ENCODE measurements at places on chromosomes 13 and 19. TPM values are rescaled to one million over a fixed set of nuclear protein-coding genes. Genes with fewer than 3 reads are reported as not detected.

SYCN gene
- total RNA-seq, result not detected

- peaks cover 16% of the 10 kb centered on the region for H3K36me3 ChIP-seq
- H3K4me1 ChIP-seq, result peaks cover 9% of the 10 kb centered on the region
- H3K4me3 ChIP-seq, result no peak overlapping the region
Measured at GRCh38 chr19:43607238-43608205, 4.4 kb upstream of the SRRM5 start.

PEG3 gene
- not detected for total RNA-seq

- no peak overlapping the region for H3K4me3 ChIP-seq
- H3K27me3 ChIP-seq, result no peaks in the 10 kb centered on the region
- no peak overlapping the region for H3K27ac ChIP-seq
- H3K36me3 ChIP-seq, result peaks cover 21% of the 10 kb centered on the region
- DNase-seq, result no peak
Measured at GRCh38 chr19:876780-877314, 16.1 kb downstream of the MED16 start.

DNA sequence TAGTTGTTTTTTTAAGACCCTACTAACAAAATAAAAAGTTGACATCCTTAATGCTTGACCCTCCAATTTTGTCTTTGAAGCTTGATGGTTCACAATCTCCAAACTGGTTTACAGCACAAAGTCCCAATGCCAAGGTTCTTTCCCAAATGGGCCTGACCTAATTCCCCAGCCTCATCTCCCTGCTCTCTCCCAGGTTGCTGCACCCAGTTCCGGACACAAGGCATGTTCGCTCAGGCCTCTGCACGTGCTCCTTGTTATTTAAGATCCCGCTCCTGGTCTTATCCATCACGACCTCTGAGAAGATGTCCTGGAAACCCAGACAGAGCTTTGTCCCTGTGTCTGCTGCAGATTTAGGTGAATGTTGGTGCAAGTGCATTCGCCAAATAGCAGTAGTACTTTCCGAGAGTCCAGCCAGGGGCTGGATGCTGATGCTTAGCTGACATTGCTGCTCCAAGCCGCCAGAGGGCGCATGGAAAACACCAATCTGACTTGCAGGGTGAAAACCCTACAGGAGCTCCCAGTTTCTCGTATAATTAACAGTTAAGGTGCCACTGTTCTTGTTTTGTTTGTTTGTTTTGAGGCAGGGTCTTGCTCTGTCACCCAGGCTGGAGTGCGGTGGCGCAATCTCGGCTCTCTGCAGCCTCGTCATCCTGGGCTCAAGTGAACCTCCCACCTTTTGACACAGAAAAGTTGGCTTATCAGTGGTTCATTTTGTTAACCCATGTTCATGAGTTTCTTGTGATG is 18.5 kb downstream of the LYPD3 start:
- no peaks in the 10 kb centered on the region for H3K36me3 ChIP-seq
- no peak overlapping the region for H3K4me3 ChIP-seq
- peak; percentile 85 for DNase-seq
- H3K4me1 ChIP-seq, result peaks cover 25% of the 10 kb centered on the region
- H3K27me3 ChIP-seq, result no peaks in the 10 kb centered on the region
- peak overlapping the region; percentile 18 for H3K27ac ChIP-seq

JAK3 gene
- total RNA-seq, result 127 TPM

ADPRHL1 gene
- 0.73 TPM for total RNA-seq

DIAPH3 gene
- total RNA-seq, result 25.9 TPM

- H3K4me1 ChIP-seq, result peaks cover 23% of the 10 kb centered on the region
- H3K27me3 ChIP-seq, result peaks cover 2% of the 10 kb centered on the region
- peaks cover 27% of the 10 kb centered on the region for H3K36me3 ChIP-seq
- peak overlapping the region; percentile 71 for H3K27ac ChIP-seq
Measured at GRCh38 chr19:2475018-2475701, 767 bp upstream of the GADD45B start.

DNA sequence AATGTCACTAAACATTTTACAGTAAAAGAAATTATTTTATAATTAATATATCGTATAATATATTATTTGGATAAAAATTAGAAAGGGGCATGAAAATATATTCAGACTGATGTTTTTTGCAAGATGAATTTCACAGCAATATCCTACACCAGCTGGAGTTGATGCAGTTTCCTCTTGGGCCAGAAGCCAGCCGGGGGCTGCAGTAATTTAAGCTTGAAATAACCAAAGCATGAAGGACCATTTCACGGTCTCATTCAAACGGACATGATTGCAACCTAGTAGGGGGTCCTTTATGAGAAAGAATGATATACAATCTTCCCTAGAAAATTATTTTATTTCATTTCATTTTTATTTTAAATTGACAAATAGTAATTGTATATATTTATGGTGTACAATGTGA is 797.2 kb upstream of the PCDH9 start:
- H3K4me1 ChIP-seq, result no peaks in the 10 kb centered on the region
- H3K4me3 ChIP-seq, result no peak overlapping the region
- no peak for DNase-seq
- no peaks in the 10 kb centered on the region for H3K36me3 ChIP-seq
- H3K27ac ChIP-seq, result no peak overlapping the region
- H3K27me3 ChIP-seq, result no peaks in the 10 kb centered on the region

- no peak for DNase-seq
- H3K27ac ChIP-seq, result no peak overlapping the region
- no peaks in the 10 kb centered on the region for H3K36me3 ChIP-seq
- H3K4me1 ChIP-seq, result no peaks in the 10 kb centered on the region
- H3K27me3 ChIP-seq, result peaks cover 12% of the 10 kb centered on the region
Measured at GRCh38 chr13:99922631-99923404, 48.7 kb downstream of the ZIC5 start.

GRCh38 chr19:40663695-40664692 is 26.5 kb downstream of the NUMBL start:
- DNase-seq, result no peak
- peak overlapping the region; percentile 70 for H3K27ac ChIP-seq
- H3K4me1 ChIP-seq, result peaks cover 7% of the 10 kb centered on the region
- peaks cover 6% of the 10 kb centered on the region for H3K36me3 ChIP-seq

- no peak overlapping the region for H3K27ac ChIP-seq
- H3K4me3 ChIP-seq, result no peak overlapping the region
- no peak for DNase-seq
- peaks cover 19% of the 10 kb centered on the region for H3K4me1 ChIP-seq
- H3K36me3 ChIP-seq, result peaks cover 21% of the 10 kb centered on the region
- H3K27me3 ChIP-seq, result no peaks in the 10 kb centered on the region
Measured at GRCh38 chr13:30360586-30360985, 53.2 kb upstream of the KATNAL1 start.

URAD gene
- not detected for total RNA-seq

GRCh38 chr13:71626421-71627117 is 240.4 kb downstream of the DACH1 start:
- no peaks in the 10 kb centered on the region for H3K4me1 ChIP-seq
- no peaks in the 10 kb centered on the region for H3K27me3 ChIP-seq
- no peaks in the 10 kb centered on the region for H3K36me3 ChIP-seq
- no peak for DNase-seq
- H3K4me3 ChIP-seq, result no peak overlapping the region

- no peak overlapping the region for H3K4me3 ChIP-seq
- H3K27me3 ChIP-seq, result no peaks in the 10 kb centered on the region
- no peak for DNase-seq
- H3K36me3 ChIP-seq, result no peaks in the 10 kb centered on the region
- H3K27ac ChIP-seq, result no peak overlapping the region
- no peaks in the 10 kb centered on the region for H3K4me1 ChIP-seq
Measured at GRCh38 chr13:106462710-106463109, 72.8 kb downstream of the EFNB2 start.

CEACAM8 gene
- total RNA-seq, result not detected

ZNF497 gene
- total RNA-seq, result 1.5 TPM

DNA sequence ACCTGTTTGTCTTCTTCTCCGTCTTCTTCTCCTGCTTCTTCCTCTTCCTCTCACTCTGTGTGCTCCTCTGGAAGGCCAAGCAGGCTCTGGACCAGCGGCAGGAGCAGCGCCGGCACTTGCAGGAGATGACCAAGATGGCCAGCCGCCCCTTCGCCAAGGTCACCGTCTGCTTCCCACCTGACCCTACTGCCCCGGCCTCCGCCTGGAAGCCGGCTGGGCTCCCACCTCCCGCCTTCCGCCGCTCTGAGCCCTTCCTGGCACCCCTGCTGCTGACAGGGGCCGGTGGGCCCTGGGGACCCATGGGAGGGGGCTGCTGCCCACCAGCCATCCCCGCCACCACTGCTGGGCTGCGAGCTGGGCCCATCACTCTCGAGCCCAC is 13.9 kb downstream of the CNFN start:
- H3K4me1 ChIP-seq, result peaks cover 2% of the 10 kb centered on the region
- H3K27ac ChIP-seq, result no peak overlapping the region
- peaks cover 5% of the 10 kb centered on the region for H3K27me3 ChIP-seq
- no peaks in the 10 kb centered on the region for H3K36me3 ChIP-seq
- H3K4me3 ChIP-seq, result no peak overlapping the region

CBLC gene
- total RNA-seq, result not detected

GRCh38 chr13:99154064-99154463 is 46.6 kb upstream of the UBAC2 start:
- no peak overlapping the region for H3K4me3 ChIP-seq
- peaks cover 12% of the 10 kb centered on the region for H3K4me1 ChIP-seq
- no peak overlapping the region for H3K27ac ChIP-seq
- no peak for DNase-seq
- peaks cover 3% of the 10 kb centered on the region for H3K27me3 ChIP-seq

ABCC4 gene
- 6.1 TPM for total RNA-seq

GRCh38 chr13:73268306-73268705 is 209.5 kb downstream of the KLF5 start:
- H3K27ac ChIP-seq, result no peak overlapping the region
- no peak overlapping the region for H3K4me3 ChIP-seq
- H3K36me3 ChIP-seq, result peaks cover 16% of the 10 kb centered on the region
- no peak for DNase-seq
- no peaks in the 10 kb centered on the region for H3K27me3 ChIP-seq

DNA sequence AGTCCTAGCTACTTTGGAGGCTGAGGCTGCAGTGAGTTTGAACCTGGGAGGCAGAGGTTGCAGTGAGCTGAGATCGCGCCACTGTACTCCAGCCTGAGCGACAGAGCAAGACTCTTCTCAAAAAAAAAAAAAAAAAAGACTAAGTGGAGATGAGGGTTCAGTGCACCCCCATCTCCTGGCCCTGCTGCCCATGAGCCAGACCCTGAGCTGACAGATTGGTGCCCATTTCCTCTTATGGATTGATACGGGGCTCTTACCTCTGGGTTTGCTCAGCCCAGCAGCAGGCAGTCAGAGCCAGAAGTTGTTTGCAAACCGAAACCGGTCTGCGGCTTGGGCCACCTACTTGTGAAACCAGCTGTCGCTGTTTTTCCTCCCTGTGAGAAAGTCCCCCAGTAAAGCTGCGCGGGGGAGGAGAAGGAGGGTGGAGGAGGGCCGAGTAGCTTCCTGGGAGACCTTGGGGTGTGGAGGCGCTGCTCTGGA is 36.9 kb downstream of the ARRDC2 start:
- H3K36me3 ChIP-seq, result peaks cover 3% of the 10 kb centered on the region
- peaks cover 34% of the 10 kb centered on the region for H3K4me1 ChIP-seq
- H3K4me3 ChIP-seq, result peak overlapping the region; percentile 58
- peaks cover 10% of the 10 kb centered on the region for H3K27me3 ChIP-seq

GRCh38 chr13:39601636-39602035 is 1.4 kb downstream of the LHFPL6 start:
- H3K4me3 ChIP-seq, result peak overlapping the region; percentile 65

DNA sequence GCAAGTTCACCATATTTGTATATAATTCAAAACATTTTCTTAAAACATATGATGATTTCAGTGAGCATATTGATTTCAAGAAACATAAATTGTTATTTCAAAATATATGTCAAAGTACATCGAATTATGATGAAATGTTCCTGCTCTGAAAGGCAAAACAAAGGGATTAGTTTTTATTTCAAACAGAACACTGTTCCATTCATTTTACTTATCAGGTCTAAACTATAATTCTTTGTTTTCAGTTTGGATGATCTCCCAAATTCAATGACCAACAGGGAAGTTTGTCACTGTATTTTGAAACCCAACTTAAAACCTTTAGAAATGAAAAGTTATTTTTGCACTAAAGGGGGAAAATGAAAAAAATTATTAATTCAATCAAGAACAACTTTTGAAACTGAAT is 610.2 kb downstream of the SLITRK1 start:
- H3K36me3 ChIP-seq, result no peaks in the 10 kb centered on the region
- no peaks in the 10 kb centered on the region for H3K27me3 ChIP-seq
- no peak overlapping the region for H3K27ac ChIP-seq
- no peak overlapping the region for H3K4me3 ChIP-seq
- no peaks in the 10 kb centered on the region for H3K4me1 ChIP-seq

- no peaks in the 10 kb centered on the region for H3K36me3 ChIP-seq
- DNase-seq, result no peak
- peaks cover 11% of the 10 kb centered on the region for H3K4me1 ChIP-seq
Measured at GRCh38 chr13:33285420-33286124, at the start of gene STARD13. TSS of gene STARD13 (minus strand) at chr13:33285755. CDS start at chr13:33285638, 117 bp downstream.

LRG1 gene
- not detected for total RNA-seq

ACP4 gene
- not detected for total RNA-seq

SHISA2 gene
- total RNA-seq, result 0.50 TPM

GRCh38 chr13:58992478-58993042 is 1171.2 kb downstream of the DIAPH3 start:
- no peak overlapping the region for H3K4me3 ChIP-seq
- H3K36me3 ChIP-seq, result no peaks in the 10 kb centered on the region
- no peaks in the 10 kb centered on the region for H3K27me3 ChIP-seq
- no peaks in the 10 kb centered on the region for H3K4me1 ChIP-seq

SIGLEC9 gene
- 0.58 TPM for total RNA-seq

MBD3L3 gene
- not detected for total RNA-seq

DNA sequence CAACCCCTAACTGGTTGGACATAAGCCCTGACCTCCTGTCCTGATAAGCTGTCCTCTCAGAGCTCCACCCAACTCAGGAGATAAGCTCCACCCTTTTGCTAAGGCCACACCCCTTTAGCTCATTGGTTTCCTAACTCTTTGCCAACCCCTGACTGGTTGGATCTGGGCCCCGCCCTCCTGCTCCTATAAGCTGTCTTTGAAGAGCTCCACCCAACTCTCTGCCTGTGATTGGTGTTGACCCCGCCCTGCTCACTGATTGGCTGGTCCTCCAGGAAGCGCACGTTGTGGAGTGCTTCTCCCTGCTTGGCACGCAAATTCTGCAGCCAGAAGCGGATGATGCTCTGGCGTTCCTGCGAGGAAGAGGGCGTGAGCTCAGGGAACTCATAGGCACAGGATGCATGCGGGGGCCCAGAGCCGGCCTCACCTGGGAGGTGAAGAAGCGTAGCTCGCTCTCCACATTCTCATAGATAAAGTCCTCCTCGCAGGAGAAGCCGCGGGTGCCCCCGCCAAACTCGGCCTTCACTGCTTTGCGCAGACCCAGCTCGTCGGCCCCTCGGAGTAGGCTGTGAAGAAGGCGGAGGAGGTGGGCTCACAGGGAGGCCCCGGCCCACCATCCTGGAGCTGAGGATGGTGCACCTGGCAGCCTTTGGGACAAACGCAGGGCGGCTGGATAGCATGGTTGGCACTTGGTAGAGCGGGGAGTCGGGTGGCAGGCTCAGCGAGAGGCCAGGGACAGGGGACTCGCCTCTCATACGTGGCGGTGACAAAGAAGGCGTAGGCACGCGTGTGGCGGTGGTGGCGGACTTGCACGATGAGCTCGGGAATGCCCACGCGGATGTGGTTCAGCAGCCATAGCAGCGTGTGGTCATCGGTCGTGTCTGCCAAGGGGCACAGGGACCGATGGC is 1.7 kb downstream of the ANO8 start:
- H3K4me3 ChIP-seq, result peak overlapping the region; percentile 38
- peaks cover 35% of the 10 kb centered on the region for H3K4me1 ChIP-seq
- peaks cover 16% of the 10 kb centered on the region for H3K36me3 ChIP-seq
- H3K27me3 ChIP-seq, result peaks cover 4% of the 10 kb centered on the region

ZNF730 gene
- 2.9 TPM for total RNA-seq
